HT-29 (cell line): ENCODE measurements at places on chromosomes 4 and X.

- no peak for DNase-seq
These were observed 149.1 kb upstream of the ARHGEF9 start for GRCh38 chrX:63934160-63934559.

- no peak for DNase-seq
These were observed 38.5 kb upstream of the SMIM10L2A start for GRCh38 chrX:135383249-135383648.

DNA sequence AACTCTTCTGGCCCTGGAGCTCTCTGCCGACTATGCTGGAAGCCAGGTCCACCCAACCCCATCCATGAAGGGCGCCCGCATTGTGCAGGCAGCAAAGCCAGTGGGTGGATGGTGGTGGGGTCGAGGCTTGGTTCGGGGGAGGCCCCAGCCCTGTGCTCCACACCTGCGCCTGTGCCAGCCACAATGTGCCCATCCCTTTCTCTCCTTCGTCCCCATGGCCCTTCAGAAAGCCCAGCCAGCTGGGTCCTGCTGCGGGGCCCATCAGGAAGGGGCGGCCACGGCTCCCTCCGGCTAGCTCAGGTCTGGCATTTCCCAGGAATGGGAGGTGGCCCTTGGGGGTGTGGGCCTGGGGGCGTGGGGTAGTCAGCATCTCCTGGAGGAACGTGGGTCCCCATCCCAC lies 91.6 kb downstream of the HMX1 start:
- DNase-seq: no peak

- peak; percentile 27 for DNase-seq
These were observed 432.0 kb downstream of the GLUD2 start for GRCh38 chrX:121479406-121479805.

DNA sequence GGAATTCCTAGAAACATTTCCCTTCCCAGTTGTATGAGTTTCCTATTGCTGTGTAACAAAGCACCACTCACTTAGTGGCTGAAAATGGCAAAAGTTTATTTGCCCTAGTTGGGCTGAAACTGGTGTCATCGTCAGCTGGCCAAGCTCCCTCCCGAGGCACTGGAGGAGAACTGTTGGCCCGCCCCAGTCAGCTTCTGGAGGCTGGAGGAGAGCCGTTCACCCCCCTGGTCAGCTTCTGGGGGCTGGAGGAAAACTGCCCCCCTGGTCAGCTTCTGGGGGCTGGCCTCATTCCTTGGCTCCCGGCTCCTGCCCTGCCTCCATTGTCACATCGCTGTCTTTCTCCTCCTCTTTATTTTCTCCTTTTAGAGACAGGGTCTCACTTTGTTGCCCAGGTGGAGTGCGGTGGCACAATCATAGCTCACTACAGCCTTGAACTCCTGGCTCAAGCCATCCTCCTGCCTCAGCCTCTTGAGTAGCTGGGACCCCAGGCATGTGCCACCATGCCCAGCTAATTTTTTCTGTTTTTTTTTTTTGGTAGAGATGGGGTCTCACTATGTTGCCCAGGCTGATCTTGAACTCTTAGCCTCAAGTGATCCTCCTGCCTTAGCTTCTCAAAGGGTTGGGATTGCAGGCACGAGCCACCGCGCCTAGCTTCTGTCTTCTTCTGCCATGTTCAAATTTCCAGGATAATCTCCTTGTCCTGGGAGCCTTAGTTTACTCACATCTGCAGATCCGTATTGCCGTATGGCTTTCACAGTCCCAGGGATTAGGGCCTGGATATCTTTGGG lies 3.2 kb downstream of the RGS12 start:
- DNase-seq: no peak

DNA sequence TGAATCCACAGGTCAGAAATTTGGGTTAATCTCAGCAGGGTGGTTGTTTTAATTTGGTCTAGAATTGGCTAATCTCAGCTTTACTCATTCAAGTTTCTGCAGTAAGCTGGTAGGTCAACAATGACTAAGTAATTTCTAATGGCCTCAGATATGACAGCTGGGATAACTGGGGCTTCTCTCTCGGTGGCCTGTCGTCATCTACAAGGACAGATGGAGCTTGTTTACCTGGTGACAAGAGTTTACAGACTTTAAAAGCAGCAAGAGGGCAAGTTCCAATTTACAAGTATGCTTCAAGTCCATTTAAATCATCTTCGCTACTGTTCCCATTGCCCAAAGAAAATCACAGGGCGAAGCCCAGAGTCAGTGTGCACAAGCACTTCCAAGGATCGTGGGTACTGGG lies 453.9 kb downstream of the PDHA2 start:
- DNase-seq: no peak

DNA sequence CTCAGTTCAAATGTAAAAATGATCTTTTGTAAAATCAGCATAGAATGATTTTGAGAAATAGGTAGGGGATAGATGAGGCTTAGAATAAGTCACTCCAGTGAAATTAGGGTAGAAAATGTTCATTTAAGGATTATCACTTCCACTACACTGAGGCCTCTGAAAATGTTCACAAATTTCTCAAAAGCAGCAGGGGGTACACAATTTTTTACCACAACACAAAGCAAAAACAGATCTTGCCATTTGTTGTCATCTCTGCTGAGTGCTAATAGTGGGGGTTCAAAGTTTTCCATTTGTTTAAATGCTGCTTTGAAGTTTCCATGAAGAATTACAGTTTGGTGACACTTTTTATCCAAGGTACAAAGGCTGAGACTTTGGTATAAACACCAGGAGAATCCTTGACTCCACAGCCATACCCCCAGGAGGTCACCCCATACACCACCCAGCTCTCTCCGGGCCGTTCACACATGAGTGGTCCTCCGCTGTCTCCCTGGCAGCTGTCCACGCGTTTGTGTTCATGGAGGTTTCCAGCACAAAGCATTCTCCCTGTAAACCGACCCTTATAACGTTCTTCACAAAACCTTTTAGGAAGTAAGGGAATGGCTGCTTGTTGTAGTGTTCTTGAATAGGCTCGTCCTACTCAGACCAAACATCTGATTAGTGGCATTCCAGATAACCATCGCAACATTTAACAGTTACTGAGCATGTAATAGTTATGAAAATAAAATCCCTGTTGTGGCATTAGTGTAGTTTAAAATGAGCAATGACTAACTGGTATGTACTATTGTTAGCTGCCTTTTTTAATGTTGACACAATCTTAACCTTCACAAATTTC lies 71.0 kb downstream of the PRSS12 start:
- no peak for DNase-seq

DNA sequence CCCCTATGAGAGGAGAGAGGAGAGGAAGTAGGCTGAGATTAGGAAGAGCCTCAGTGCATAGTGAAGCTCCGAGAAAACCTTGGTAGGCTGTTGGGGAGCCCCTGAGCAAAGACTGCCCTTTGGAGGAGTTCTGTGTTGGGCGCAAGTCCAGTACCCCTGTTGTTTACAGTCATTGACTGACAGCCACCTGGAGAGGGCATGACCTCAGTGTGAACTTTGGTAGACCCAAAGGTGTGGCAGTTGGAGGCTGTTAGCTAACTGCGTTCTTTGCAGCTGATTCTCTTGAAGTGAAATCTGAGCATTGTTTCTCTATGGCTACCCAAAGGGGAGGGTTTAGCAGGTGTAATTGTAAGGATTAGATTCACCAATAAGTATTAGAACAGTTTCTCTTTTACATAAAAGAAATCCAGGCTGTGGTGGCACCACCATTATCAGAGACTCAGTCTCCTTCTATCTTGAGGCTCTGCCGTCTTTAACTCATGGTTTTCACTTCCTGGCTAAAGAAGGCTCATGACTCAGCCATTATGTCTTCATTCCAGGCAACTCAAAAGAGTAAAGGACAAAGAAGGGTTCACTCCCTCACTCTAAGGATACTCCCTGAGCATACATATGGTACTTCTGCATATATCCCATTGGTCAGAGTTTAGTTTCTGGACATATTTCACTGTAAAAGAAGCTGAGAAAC lies 33.4 kb downstream of the ANXA3 start:
- DNase-seq: no peak

DNA sequence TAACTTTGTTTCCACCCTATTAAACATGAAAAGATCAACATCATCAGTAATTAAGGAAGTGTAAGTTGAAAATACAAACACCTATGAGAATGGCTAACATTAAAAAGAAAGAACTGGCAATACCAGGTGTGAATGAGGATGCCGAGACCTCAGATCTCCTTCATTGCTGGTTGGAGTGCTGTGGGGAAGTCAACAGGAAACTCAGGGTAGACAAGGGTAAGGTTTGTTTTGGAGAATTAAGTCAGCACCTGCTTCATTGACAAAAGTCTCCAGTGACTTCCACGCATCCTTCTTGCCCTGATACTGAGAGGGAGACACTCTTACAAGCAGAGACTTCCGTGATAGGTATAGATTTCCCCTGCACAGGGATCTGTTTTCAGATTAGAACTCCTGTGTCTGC lies 106.1 kb downstream of the IRF2 start:
- DNase-seq: no peak

GRCh38 chr4:90537491-90537890 lies 410.3 kb downstream of the CCSER1 start:
- no peak for DNase-seq

GRCh38 chr4:14867847-14868246 lies 134.4 kb upstream of the CPEB2 start:
- DNase-seq: no peak

DNA sequence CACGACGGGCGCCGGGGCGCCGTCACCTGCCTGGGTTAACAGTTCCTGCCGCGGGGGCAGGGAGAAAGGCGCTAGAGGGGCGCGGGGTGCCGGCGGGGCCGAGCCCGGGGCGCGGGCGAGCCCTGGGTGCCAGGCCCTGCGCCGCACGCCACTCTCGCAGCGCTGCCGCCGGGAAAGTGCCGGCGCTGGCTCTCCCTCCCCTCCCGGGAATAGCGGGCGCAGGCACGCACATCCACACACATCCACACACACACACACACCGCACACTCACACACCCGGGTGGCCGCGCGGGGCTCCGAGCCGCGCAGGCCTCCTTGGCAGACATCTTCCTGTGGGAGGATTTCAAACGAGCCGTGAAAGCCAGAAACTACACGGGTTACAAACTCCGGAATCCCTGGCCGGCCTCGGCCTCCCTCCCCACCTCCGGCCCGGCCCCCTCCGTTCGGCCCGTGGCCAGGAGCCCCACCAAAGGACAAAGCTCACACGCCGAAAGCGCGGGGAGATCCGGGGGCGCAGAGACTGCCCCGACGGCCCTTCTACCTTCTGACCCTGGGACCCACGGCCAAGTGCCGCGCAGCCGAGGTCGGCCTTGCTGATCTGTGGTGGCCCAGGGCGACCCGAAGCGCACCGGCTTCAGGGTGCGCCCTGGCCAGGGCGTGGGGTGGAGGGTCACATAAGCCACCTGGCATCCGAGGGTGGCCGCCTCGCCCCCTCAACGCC lies 92.3 kb downstream of the BCOR start:
- no peak for DNase-seq

DNA sequence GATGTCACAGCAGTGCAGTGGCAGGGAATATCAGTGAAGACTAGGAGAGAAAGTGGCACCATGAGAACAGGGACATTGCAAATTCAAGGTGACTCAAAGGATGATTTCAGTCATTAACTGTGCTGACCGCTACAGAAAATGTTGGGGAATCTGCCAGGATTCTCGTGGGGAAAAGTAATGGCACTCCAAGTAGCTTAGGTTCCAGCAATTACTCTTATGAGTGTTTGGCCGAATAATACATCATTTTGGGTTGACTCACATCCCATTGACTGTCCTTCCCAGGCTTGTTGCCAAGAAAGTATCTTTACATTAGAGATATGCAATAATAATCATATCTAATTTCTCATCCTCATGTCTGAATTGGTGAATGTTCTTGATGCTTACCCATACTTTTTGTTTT lies 1411.1 kb upstream of the PCDH7 start:
- DNase-seq: no peak

DNA sequence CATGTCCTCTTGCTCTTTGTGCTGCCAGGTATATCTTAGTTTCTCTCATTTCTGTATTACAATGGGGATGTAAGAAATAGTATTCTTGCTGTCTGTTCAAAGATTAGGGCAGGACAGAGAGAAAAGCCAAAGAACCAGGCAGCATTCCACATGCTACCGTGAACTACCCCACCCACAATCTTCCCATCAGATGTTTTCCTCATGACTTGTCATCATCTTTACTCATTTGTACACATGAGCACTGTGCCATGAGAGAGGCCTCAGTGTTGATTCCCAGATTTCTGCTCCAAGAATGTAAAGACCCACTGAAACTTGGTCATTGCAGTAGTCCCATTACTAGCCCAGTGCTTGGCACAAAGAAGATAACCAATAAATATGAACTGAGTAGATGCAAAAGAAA lies 354.6 kb upstream of the RASGEF1B start:
- DNase-seq: no peak

DNA sequence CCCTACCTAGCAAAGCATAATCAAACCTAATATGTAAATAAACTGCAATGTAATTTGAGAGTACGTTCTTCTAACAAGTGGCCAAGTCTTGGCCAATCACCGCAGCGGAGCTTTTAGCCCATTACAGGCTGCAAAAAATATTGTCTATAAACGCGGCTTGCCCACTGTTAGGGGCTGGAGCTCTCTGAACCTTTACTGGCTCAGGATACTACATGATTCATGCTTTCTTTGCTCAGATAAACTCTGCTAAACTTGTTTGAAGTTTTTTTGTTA lies 990 bp upstream of the HADH start:
- peak; percentile 42 for DNase-seq

- DNase-seq: peak; percentile 52
These were observed 21.7 kb downstream of the RBPJ start for GRCh38 chr4:26342328-26343037.

DNA sequence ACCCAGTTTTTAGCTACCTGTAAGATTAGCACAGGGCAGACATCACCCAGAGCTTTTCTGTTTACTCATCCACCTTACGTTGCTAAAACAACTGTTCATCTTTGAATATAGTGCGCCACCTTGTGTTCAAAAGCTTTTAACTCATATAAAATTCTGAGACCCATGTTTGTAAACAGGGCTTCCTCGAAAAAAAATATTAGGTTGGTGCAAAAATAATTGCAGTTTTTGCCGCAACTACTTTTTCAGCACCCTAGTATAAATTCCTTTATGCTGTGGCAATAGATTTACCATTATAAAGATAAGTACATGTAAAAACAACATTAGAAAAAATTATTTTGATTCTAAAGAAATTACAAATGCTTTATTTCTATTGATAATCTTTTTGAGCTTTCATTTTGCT lies 147.9 kb downstream of the LRBA start:
- DNase-seq: peak; percentile 84

DNA sequence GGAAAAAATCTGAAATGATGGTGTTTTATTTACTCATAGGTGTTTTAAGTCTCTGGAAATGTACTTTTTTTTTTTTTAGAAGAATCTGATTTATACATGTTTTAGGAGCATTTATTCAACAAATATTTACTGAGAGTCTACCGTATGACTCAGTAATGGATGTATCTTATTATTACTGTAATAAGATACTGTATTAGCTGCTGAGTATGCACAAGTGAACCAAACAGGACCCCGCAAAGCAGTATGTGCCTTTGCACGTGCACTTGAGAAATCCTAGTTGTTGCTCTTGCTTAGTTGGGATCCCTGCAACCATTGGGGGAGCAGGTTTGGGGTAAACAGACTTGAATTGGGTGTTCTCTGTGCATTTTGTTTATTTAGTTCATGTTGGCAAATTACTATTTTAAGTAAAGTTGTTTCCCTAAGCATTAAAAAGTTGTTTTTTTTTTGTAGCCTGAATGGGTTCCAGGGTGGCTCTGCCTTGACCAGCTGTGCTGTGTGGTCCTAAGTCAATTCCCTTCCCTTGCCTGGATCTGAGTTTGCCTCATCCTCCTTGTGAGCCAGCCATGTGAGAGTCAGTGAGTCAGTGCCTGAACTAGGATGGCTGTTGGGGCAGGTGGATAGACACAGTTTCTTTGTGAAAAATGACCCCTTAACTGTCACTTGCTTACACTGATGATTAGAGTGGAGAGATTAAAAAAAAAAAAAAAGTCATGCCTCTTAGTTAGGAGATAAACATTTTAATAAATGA lies 27.7 kb downstream of the DCUN1D4 start:
- no peak for DNase-seq

GRCh38 chr4:42519803-42520417 lies 122.6 kb downstream of the SHISA3 start:
- DNase-seq: peak; percentile 60
